ENCODE measurements at places on chromosomes 1 and 21.

- DNase-seq = no peak
These were observed 363.0 kb downstream of the SETD4 start for GRCh38 chr21:35697321-35697808.

GRCh38 chr1:81513796-81514354 is 286.9 kb upstream of the ADGRL2 start:
- DNase-seq = no peak

DNA sequence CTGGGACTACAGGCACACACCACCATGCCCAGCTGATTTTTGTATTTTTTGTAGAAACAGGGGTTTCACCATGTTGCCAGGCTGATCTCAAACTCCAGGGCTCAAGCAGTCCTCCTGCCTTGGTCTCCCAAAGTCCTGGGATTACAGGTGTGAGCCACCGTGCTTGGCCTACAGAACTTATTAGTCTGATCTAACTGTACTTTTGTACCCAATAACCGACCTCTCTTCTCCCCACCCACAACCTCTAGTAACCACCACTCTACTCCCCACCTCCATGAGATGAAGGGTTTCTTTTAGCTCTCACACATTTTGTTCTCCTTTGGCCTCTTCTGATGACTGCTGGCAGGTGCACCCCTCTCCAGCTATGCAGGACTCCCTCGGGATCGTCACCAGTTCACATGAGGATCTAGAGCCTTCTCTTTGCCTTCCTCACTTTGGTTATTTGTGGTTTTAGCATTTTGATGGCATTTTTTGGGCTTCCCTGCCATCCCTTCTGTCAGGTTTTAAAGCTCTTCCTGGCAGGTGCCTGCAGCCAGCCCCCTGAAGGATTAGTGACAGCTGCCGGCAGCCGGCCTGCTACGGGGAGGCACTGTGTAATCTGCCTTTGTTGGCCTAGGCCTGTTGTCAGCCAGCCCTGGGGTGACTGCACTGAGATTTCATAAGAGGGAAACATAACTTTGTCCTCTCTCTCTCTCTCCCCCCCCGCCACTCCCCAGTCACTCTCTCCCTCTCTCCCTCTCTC is 99.8 kb upstream of the ATP1A1 start:
- no peak for DNase-seq

- DNase-seq = no peak
These were observed 18.7 kb downstream of the NEK2 start for GRCh38 chr1:211656728-211657127.

DNA sequence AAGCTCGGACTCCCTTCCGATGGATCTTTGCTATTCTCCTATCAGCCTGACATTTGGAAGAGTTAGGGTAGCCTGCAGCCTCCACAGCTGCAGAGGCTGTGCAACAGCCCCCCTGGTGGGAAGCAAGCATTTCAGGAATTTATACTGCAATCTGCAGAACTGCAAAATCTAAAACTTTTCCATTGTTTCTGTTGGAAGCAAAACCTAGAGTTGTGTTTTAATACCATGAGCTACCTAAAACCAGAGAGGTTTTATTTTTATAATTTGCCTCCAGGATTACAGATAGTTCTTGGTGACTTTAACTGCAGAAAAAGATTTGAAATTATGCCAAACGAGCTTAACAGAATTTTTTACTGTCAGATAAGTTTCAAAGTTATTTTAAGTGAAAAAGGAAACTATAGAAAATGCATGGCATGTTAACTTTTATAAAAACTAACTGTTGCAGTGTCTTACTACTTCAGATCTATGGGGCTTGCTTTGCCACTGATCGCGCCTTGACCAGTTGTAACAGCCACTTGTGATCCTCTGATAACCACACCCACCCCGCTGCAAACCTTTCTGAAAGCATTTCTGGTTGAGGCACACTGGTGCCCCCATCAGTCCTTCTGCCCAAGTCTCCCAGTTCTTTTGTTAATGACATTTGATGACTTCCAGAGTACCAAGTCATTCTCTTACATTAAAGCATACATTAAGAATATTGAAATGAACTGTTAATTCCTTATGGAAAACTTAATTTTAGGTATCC is 64.8 kb downstream of the PRDM2 start:
- DNase-seq = no peak

- no peak for DNase-seq
These were observed 5.3 kb downstream of the SYTL1 start for GRCh38 chr1:27346991-27347624.

- no peak for DNase-seq
These were observed 46.6 kb downstream of the NEK7 start for GRCh38 chr1:198203434-198203833.

DNA sequence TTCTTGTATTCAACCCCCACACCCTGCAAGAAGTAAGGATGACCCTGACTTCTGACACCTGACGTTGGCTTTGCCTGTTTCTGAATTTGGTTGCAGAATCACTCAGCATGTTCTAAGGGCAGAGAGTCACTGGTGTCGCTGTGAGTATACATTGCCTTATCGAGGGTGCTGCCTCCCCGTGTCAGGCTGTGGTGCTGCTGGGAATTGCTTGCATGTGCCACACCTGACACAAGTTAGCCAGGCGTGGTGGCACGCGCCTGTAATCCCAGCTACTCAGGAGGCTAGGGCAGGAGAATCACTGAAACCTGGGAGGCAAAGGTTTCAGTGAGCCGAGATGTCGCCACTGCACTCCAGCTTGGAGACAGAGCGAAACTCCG is 45.9 kb downstream of the WDR4 start:
- no peak for DNase-seq

DNA sequence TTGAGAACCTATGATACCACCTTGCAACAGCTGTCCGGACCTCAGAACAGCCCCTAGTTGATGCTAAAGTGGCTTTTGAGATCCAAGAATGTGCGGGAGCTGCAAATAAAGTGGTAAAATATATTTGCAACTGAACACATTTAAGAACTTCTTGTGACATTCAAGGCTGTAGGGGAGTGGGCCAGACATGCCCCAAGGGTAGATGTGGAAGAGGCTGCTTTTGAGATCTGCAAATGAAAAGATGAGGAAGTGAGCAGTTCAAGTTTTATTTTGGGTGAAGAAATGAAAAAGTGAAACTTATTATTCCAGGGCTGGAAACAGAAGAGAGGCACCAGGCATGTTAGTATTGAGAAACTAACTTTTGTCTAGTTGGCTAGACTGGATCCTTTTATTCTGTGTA is 359.5 kb upstream of the PLXNA2 start:
- no peak for DNase-seq

GRCh38 chr1:6035303-6035702 is 10.4 kb upstream of the KCNAB2 start:
- DNase-seq = no peak

GRCh38 chr1:22670352-22670975 is 17.4 kb downstream of the C1QB start:
- no peak for DNase-seq

- no peak for DNase-seq
These were observed 28.0 kb upstream of the TSPAN2 start for GRCh38 chr1:115117298-115117697.

- no peak for DNase-seq
These were observed 7.7 kb downstream of the GALNT2 start for GRCh38 chr1:230074762-230075161.

- no peak for DNase-seq
These were observed 70.4 kb downstream of the DIRAS3 start for GRCh38 chr1:67980028-67980427.

DNA sequence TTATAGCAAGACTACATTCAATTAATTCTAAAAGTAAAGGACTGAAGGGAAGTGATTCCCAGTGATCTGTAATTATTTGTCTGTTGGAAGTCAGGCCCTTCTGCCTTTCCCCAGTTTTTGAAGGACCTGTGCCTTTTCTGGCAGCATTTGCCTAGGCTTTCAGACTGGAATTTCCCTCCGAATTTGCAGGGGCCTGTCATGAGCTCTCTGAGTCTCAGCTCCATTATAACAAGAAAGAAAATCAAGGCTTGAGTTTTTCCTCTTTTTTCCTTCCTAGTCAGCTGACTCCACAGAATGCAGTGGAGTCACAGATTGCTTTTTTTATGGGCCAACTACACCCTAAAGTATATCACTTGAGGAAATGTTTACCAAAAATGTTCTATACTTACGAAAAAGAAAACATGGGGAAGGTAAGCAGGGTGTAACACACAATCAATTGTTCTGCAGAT is 1.1 kb downstream of the NR5A2 start:
- DNase-seq = no peak

- no peak for DNase-seq
These were observed 364 bp downstream of the GOLPH3L start for GRCh38 chr1:150696590-150696989.

- no peak for DNase-seq
These were observed 6.9 kb downstream of the MAPKAPK2 start for GRCh38 chr1:206691604-206692003.
